ENCODE measurements at places on chromosomes 6 and 20.
A peak's percentile ranks its signal among the peaks of the same experiment; 100 is the strongest.

DNA sequence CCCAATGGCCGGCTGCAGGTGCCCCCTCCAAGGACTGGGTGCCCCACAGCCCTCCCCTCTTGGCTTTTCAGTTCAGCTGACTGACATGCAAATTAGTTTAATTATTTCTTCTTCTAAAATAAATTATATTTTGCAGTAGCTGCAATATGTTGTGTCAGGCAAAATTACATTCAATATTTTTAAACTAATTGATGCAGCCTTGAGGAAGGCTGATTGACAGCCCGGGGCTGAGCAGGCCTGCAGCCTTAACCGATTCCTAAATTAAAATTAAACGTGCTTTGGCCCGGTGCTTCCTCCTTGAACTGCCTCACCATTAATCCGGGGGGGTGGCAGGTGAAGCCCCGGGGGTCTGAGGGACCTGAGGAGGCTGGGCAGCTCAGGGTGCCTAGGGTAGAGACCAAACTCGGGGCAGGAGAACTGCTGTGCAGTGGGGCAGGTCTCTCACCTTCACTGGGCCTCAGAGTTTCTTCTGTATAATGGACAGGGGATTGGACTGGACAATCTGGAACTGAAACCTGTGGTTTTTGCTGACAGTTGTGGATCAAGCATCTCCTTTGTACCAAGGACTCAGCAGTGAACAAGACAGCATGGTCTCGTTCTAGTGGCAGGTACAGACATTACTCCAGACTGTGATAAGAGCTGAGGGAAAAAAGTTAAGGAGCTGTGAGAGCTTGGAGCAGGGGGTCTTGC, 72.5 kb downstream of the CD40 start:
- H3K36me3 ChIP-seq = no peaks in the 10 kb centered on the region
- no peak for DNase-seq
- H3K4me1 ChIP-seq = no peaks in the 10 kb centered on the region
- H3K27ac ChIP-seq = no peak overlapping the region
- H3K4me3 ChIP-seq = no peak overlapping the region

GRCh38 chr20:5393218-5393870, 76.6 kb upstream of the PROKR2 start:
- H3K36me3 ChIP-seq = no peaks in the 10 kb centered on the region
- H3K27me3 ChIP-seq = peaks cover 14% of the 10 kb centered on the region
- DNase-seq = no peak
- no peaks in the 10 kb centered on the region for H3K4me1 ChIP-seq
- no peak overlapping the region for H3K4me3 ChIP-seq

DNA sequence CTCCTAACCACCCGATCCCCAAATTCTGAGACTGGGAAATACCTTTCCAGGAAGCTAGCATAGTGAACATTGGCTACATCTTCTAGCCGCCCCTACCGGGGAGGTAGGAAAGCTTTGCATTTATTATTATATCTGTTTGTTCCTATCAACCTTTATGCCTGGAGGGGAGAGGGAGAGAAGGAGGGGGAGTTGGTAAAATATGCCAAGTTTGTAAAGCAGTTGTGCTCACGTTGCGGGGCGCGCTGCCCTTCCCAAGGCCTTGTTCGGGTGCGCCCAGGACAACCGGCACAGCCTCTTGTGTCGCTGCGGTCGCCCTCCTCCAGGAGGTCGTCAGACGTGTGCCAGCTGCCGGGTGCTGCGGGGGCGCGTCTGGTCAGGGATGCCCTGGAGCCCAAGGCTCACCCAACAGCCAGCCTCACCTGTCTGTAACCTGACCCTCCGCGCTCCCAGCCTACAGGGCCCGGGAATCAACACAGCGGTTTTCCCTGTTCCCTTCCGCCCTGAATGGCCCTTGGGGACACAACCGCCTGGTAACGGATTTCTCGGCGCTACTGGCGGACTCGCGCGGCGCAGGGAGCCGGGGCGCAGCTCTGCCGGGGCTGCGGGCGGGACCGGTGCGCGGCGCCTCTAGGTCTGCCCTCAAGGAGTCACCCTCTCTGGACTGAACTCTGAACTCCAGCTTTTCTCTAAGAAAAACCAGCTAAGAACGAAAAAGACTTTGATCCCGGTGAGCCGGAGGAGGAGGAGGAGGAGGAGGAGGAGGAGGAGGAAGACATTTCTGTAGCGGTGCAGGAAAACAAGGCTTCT, 1.1 kb upstream of the OVOL2 start:
- H3K4me3 ChIP-seq = peak overlapping the region; percentile 51
- H3K4me1 ChIP-seq = no peaks in the 10 kb centered on the region
- peaks cover 56% of the 10 kb centered on the region for H3K27me3 ChIP-seq
- H3K27ac ChIP-seq = no peak overlapping the region
- no peak for DNase-seq
- H3K36me3 ChIP-seq = no peaks in the 10 kb centered on the region

- no peaks in the 10 kb centered on the region for H3K27me3 ChIP-seq
- no peak overlapping the region for H3K27ac ChIP-seq
- H3K36me3 ChIP-seq = peaks cover 47% of the 10 kb centered on the region
- H3K4me1 ChIP-seq = no peaks in the 10 kb centered on the region
Observed at GRCh38 chr6:149593408-149593807, 27.2 kb downstream of the GINM1 start.

DNA sequence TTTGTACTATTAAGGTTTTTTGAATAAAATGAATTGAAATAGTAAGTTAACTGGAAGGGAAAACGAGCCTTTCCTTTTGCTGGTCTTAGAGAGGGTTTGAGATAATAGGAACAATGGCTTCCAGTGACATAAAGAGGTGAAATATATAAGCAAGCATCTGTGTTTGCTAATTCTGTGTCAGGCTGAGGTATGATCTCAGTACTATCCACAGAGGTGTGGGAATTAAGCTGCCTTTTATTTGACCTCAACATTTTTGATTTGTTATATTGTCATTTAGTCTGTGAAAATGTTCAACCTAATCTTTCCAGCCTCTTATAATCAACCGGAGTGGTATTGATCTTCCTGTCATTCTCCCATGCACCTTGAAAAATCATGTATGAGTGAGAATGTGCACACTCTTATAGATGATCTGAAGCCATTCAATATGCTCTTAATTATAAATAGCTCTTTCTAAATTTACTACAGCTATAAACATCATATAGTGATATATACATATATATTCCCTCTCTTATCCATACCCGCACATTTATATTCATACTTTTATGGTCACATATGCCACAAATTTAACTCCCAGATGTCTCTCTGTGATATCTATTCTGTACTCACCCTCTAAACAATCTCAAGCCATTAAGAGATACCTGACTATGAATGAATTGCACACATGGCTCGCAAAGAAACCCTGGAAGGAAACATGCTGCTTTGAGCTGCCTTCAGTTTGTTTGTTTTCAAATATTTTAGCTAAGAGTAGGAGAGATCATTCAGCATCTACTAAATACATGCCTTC, 754.7 kb upstream of the NRSN1 start:
- no peak overlapping the region for H3K27ac ChIP-seq
- no peaks in the 10 kb centered on the region for H3K27me3 ChIP-seq
- no peaks in the 10 kb centered on the region for H3K36me3 ChIP-seq
- H3K4me3 ChIP-seq = no peak overlapping the region
- no peak for DNase-seq

DNA sequence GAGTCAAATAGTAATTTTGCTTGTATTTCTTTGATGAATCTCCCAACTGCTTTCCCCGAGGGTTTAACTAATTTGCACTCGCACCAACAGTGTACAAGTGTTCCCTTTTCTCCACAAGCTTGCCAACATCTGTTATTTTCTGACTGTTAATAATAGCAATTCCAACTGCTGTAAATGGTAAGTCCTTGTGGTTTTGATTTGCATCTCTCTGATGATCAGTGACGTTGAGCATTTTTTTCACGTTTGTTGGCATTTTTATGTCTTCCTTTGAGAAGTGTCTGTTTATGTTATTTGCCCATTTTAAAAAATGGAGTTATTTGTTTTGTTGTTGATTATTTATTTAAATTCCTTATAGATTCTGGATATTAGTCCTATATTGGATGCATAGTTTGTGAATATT, 399.8 kb upstream of the MAN1A1 start:
- DNase-seq = no peak
- H3K4me1 ChIP-seq = no peaks in the 10 kb centered on the region
- no peaks in the 10 kb centered on the region for H3K36me3 ChIP-seq
- H3K27me3 ChIP-seq = peaks cover 18% of the 10 kb centered on the region

DNA sequence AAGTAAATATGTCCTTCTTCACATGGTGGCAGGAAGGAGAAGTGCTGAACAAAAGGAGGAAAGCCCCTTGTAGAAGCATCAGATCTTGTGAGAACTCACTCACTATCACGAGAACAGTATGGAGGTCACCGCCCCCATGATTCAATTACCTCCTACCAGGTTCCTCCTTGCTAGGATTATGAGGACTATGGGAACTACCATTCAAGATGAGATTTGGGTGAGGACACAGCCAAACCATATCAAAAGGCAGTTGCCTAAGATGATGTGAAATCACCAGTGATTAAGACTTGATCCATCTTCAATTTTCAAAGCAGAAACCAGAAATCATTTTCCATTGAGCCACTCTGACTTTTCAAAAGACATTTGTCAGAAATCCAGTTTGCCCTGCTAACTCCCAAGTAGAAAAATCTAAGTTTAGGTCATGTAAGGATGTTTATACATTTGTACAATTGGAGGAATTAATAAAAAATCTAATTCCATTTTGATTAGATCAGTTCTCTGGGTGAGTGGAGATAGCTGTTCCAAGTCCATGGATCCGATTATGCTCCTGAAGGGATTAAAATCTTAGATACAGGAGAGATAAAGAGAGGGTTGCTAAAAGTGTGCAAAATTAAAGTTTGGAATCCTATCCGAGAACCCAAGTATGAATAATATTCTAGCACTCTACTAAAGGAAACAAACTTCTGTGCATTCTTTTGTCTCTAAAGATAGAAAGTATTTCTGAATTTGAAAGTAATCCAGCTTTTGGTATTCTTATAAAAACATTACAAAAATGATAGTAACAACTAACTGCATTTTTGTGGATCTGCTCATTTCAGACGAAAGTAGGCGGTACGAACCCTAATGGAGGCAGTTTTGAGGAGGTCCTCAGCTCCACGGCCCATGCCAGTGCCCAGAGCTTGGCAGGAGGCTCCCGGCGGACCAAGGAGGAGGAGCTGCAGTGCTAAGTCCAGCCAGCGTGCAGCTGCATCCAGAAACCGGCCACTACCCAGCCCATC, 39.5 kb downstream of the HDDC2 start:
- H3K27me3 ChIP-seq = no peaks in the 10 kb centered on the region
- no peak for DNase-seq
- H3K27ac ChIP-seq = no peak overlapping the region
- no peaks in the 10 kb centered on the region for H3K36me3 ChIP-seq
- H3K4me3 ChIP-seq = no peak overlapping the region

All from activated T-helper 2 cell treated with anti-CD3 and anti-CD28 coated beads, Interferon-gamma antibody, Interleukin-2, Interleukin-4, amounts not matched to agents 10 μg/mL and 5 μg/mL and 100 μg/mL, durations not matched to agents 14 hours and 24 hours and 36 hours (primary cell).